ENCODE measurements at places on chromosomes 4 and X. TPM values are rescaled to one million over a fixed set of nuclear protein-coding genes. Genes with fewer than 3 reads are reported as not detected.

HSD17B13 gene
- 0.15 TPM for total RNA-seq

CLDN34 gene
- total RNA-seq, result not detected

NEIL3 gene
- 4.0 TPM for total RNA-seq

PTTG2 gene
- total RNA-seq, result not detected

CT45A10 gene
- total RNA-seq, result not detected

CT47B1 gene
- not detected for total RNA-seq

SLC10A7 gene
- total RNA-seq, result 7.6 TPM

ENPEP gene
- 0.33 TPM for total RNA-seq

GAGE1 gene
- total RNA-seq, result not detected

FGF2 gene
- 30.8 TPM for total RNA-seq

NXF2B gene
- not detected for total RNA-seq

AFP gene
- total RNA-seq, result 0.15 TPM

Data from smooth muscle cell of trachea (primary cell).